ENCODE measurements at places on chromosomes 2 and 18.
A peak's percentile ranks its signal among the peaks of the same experiment; 100 is the strongest.

DNA sequence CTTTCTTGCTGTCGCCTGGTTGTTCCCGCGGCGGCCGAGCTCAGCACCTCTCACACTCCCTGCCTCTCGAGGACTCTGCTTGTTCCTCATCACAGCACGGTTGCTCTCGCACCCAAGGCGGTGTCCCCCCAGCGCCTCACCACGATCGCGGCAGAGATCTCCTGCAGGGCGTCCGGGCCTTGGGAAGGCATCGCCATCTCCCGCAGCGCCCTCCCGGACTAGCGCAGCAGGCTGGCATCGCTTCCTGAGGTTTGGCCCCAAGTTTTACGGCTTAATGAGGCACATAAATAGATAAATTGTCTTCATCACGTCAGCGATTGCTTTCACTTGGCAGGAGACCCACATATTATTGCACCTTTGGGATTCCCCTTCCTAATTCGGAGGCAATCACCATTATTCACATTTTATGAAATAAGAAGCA, 125.4 kb downstream of the RGPD3 start:
- DNase-seq: no peak

GRCh38 chr2:28684142-28684858, 67.3 kb upstream of the PPP1CB start:
- DNase-seq: no peak

- no peak for DNase-seq
Observed at GRCh38 chr2:190670182-190670946, 21.5 kb downstream of the NAB1 start.

DNA sequence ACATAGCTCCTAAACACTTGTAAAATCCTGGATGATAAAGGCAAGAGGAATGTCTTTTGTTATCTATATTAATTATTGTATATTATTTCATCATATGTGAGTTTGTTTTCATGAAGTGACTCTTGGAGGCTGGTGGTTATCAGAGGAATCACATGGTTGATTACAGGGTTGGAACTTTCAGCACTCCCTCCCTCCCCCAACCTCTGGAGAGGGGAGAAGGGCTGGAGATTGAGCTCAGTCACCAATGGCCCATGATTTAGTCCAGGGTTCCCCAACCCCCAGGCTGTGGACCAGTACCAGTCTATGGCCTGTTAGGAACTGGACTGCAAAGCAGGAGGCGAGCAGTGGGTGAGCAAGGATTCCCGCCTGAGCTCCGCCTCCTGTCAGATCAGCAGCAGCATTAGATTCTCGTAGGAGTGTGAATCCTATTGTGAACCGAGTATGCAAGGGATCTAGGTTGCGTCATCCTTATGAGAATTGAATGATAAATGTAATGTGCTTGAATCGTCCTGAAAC, 37.7 kb downstream of the FBXO48 start:
- no peak for DNase-seq

GRCh38 chr2:47737191-47737975, 45.6 kb upstream of the MSH6 start:
- no peak for DNase-seq

DNA sequence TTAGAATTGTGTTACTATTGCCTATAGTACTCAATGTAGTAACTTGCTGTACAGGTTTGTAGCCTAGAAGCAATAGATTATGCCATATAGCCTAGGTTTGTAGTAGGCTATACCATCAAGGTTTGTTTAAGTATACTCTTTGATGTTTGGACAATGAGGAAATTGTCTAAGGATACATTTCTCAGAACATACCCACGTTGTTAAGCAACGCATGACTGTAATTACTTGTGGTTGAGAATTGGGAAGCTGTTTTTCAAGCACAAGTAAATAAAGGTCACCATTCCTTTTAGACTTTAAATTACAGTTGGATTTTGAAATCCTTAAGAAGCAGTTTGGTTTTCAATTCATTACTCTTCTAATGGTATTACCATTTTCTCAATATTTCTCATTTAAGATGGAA, 89.8 kb upstream of the KCNH7 start:
- no peak for DNase-seq

DNA sequence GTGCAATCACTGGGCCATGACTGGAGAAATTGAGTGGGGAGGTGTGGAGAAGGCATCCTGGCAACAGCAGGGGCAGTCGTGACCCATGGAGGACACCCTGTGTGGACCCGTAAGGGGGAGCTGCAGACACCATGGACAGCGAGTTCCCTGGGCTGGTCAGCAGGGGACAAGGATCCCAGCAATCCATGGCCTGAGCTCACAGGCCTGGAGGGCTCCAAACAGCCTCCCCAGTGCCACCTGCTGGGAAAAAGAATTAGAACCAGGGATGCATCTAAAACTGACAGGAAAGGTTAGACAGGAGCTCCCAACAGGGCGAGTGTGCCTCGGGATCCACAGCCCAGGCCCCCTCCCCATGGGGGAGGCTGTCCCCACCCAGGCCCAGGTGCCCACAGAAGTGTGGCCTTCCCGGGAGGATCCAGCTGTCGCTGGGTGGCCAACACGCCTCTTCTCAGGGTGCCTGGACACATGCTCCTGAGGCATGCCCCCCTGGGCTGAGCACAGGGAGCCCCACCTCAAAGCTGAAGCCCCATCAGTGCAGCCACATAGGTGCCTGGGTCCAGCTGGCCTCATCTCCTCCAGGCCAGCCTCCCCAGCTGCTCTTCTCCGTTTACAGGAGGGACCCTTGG, 20.5 kb upstream of the KIF1A start:
- DNase-seq: no peak

GRCh38 chr2:171718720-171719119, 31.5 kb downstream of the DYNC1I2 start:
- DNase-seq: no peak

DNA sequence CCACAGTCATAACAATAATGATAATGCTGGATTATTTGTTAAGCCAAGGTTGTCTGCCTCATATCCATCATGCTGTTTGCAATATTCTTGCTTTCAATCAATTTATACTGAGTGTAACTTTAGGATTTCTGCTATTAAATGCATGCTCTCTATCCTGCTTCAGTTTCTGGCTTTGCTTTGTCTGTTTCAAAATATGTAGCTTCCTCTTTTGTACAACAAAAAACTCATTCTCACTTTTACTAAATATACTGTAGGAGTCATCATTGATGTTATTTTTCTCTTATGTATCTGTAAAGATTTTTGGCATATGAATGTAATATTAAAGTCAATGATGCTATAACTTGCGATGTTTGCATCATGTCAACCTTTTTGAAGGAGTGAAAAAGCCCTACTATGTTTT, 149.3 kb downstream of the GPD2 start:
- no peak for DNase-seq

DNA sequence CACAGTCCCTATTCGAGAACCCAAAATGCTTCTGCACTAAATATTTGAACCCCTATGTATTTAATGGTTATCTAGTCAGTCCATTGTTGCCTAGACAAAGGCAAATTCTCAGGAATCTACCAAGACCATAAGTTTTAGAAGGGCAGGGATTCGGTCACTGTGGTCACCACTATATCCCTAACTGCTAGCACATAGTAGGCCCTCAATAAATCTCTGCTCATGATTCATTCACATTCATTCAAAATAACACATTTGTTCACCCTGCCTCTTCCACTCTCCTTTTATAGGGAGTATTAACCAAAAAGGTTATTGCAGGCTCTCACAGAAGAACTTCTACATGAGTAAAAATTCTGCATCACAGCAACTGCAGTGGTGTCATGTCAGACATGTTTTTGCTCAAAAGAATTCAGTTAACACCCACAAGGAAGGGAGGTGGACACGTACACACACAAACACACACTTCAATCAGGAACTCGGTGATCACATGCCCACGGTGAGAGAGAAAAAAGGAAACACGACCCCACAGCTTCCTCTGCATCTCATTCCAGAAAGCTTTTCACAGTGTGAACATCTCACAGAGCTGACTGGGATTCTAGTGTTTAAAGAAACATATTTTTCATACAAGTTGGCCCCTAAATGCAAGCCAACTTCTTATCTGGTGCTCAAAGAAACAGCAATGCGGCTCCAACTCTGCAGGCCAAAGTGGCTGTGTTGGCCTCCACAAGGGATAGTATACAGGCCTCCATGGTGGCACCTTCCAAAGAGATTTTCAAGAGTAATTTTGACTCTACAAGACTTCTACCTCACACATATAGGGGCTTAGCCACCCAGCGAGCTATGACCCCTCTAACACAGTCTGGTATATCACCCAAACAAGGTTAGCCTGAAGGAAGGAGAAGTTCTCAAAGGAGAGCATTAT, 98.0 kb downstream of the ANKRD44 start:
- no peak for DNase-seq

DNA sequence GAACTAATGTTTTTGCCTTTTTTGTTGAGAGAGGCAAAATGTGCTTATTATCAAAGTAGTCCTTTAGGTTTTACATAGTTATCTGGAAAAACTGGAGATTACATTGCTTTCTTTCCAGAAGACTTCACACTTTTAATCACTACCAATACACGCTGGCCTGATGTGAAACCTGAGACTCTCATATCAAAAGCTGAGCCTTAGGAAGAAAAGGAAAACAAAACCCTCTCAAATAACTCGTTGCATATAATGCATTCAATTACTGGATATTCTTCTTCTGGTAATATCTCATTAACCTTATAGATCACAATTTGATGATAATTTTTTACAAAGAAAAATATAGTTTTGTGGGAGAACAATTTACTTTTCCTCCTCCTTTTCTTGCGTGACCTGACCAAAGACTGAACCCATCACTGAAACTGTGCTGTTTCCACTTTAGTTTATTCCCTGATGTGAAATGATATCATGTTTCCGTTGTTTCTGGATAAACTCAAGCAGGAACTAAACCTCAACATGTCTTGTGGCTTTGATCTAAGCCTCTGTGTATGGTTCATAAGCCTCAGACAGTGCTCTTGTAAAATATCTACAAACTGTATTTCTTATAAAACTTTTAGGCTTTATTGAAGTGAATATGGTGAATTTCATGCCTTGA, 332.4 kb downstream of the GULP1 start:
- DNase-seq: peak; percentile 59

- DNase-seq: no peak
Observed at GRCh38 chr2:75311993-75312392, 112.7 kb upstream of the TACR1 start.

GRCh38 chr2:128734521-128735295, 416.0 kb upstream of the HS6ST1 start:
- DNase-seq: no peak

All from AG09319 (cell line).